ENCODE measurements at places on chromosomes 4 and X.

DNA sequence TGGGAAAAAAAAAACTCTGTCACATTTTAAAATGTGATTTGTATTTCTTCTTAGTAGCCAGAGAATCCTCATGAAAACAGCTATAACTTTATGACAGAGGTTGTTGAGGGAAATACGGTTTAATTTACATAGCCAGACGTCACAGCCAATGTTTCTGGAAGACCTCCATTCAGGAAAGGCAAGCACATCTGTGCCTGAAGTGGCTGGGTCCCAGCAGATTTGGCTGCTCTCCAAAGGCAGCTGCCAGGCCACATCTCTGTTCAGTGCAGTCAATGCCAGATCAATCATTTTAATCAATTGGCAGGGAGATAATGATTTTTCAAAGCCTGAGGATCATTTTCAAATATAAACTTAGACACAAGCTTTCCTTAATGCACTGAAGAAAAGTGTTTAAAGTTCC, 86.5 kb upstream of the ZIC3 start:
- DNase-seq: no peak

- DNase-seq: no peak
These were observed 67.1 kb downstream of the DTHD1 start for GRCh38 chr4:36348403-36348938.

DNA sequence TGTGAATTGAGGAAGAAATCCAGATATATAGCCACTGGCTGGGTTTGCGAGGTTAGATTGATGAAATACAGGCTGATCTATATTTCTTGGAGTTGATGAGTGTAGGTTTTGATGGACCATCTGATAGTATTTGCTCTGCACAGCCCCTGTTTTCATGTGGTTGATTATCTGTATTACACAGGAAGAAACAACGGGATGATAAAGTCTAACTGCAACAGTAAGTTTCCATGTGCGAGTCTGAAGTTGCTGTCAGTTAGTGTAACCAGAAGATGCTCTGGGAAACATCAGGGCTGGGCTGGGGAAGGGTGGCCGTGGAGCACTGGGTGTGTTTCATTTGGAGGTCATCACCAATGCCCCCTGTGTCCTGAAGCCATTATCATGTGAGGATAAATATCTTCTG, 148.4 kb upstream of the SFRP2 start:
- no peak for DNase-seq

GRCh38 chrX:24235084-24235710, 78.7 kb downstream of the SUPT20HL2 start:
- DNase-seq: no peak

DNA sequence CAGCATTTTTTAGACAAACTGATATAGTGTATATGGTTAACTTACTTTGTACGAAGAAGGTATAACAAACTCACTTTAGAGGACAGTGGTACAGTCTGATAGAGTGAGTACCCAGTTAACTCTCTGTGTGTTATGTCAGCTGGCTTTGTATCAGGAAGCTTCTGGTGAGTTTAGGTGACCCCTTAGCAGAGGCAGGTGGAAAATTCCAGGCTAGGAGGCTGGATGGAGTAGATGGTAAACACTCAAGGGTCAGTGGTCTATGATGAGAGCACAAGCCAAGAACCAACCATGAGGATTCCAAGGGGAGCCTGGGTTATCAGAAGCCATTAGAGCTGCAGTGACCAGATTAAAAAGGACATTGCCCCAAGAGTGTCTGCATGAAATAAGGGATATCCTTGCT, 227.3 kb upstream of the CENPE start:
- DNase-seq: no peak

DNA sequence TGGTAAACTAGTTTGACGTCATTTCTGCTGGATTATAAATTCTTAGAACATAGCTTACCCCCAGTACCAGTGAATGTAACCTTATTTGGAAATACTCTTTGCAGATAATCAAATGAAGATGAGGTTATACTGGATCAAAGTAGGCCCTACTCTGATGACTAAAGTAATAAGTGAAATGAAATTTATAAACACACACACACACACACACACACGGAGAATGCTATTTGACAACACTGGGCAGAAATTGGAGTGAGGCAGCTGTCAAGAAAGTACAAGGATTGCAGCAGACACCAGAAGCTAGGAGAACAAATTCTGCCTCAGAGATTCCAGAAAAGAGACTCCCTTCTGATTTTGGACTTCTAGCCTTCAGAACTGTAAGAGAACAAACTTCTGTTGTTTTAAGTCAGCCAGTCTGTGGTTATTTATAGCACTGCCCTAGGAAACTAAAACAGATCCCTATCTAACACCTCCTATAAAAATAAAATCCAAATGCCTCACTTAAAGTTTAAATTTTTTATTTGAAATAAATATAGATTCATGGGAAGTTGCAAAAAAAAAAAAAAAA, 448.6 kb downstream of the PCDH18 start:
- no peak for DNase-seq

- DNase-seq: no peak
These were observed 38.2 kb downstream of the TSPAN5 start for GRCh38 chr4:98620087-98620784.

DNA sequence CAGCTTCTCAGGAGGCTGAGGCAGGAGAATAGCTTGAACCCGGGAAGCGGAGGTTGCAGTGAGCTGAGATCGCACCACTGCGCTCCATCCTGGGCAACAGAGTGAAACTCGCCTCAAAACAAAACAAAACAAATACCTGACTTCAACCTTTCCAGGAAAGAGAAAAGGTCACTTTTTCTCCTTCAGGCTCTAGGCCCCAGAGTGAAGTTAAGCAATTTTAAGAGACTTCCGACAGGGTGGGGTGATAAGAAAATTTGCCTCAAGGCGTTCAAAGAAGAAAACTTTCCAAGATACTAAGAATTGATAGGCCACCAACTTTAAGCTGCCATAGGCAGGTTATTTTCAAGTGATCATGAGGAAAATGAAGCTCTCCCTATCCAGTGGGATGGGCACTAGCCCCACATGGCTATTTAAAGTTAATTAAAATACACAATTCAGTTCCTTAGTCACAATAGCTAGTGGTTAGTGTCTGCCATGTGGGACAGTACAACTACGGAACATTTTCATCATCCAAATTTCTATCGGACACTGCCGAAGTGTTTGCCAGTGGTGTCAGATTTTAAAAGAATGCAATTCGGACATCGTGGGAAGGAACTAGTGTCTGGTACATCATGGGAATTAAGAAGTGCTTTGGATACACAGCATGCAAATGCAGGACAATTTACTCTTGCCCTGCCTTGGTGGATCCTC, 33.0 kb downstream of the SMS start:
- DNase-seq: no peak

- DNase-seq: no peak
These were observed 22.7 kb downstream of the JAKMIP1 start for GRCh38 chr4:6177587-6178197.
